IMR-90 (cell line): ENCODE measurements at places on chromosomes 3 and 15. TPM values are rescaled to one million over a fixed set of nuclear protein-coding genes. Genes with fewer than 3 reads are reported as not detected.

Gene DNAH12
- 0.02 TPM in 1 of 2 replicates, not detected in the other for polyA plus RNA-seq

Gene C3orf70
- polyA plus RNA-seq, result 0.89 and 0.96 TPM in 2 replicates

Gene PCSK6
- polyA plus RNA-seq, result not detected in 2 replicates

Gene MEIS2
- polyA plus RNA-seq, result 59.9 and 70.1 TPM in 2 replicates

Gene MUC13
- polyA plus RNA-seq, result not detected in 2 replicates
